ENCODE measurements at places on chromosomes 5 and 9.

- DNase-seq = no peak
Measured at GRCh38 chr5:3376611-3377010, 219.0 kb upstream of the IRX1 start.

GRCh38 chr9:18542837-18543405 lies 69.0 kb downstream of the ADAMTSL1 start:
- no peak for DNase-seq

- DNase-seq = no peak
Measured at GRCh38 chr9:14909961-14910805, at the start of gene FREM1. TSS of gene FREM1 (minus strand) at chr9:14910428. CDS start at chr9:14868977, 41,451 bp downstream.

DNA sequence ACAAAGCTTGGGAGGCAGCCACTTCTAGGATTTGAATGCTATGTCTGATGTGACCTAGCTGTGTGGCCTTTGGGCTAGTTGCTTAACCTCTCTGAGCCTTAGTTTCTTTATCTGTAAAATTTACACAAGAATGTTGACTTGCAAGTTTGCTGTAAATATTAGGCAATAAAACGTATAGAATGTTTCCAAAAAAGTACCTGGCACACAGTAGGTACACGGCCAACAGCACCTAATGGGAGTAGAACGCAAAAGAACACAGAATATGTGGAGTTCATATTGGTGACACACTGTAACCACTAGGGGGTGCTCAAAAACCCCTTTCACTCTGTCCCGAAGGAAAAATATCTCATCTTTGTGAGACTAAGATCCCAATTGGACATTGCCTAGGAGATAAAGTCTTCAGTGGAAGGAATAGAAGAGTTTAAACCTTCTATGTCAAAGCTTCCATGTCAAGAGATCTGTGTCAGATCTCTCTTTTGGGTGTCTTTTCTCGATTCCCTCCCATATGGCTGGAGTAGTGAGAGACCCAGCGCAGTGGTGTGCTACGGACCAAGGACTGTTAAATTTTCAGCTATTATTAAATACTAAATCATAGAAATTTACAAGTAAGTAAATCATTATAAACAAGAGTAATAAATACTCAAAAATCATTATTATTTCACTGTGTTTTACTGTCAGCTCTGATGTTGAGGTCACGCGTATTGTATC lies 145.4 kb upstream of the RAD23B start:
- no peak for DNase-seq

GRCh38 chr9:76510041-76510440 lies 51.1 kb downstream of the GCNT1 start:
- no peak for DNase-seq

All from KG1 (cell line).